ENCODE measurements at places on chromosomes 3 and 15. TPM values are rescaled to one million over a fixed set of nuclear protein-coding genes. Genes with fewer than 3 reads are reported as not detected.

DISP2 gene
- 0.82 TPM for total RNA-seq

ANP32A gene
- 227 TPM for total RNA-seq

DNA sequence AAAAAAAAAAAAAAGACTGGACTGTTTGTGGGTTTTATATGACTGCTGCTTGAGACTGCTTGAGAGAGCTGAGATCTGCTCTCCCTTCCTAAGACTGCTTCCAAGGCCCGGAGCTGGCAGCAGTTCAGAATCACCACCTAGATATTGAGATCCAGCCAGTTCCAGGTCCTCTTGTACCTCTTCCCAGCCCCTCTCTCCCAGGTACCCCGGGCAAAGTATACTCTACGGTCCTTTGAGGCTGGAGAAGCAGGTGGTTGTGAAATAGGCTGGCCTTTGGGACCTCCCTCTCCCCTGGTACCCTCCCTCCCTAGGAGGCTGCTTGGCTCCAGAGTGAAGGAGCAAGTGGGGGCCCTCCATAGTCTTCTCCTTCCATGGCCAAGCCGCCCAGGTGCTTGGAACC is 12.6 kb upstream of the BAHD1 start:
- no peak overlapping the region for H3K4me3 ChIP-seq
- DNase-seq = no peak
- no peaks in the 10 kb centered on the region for H3K36me3 ChIP-seq

DNA sequence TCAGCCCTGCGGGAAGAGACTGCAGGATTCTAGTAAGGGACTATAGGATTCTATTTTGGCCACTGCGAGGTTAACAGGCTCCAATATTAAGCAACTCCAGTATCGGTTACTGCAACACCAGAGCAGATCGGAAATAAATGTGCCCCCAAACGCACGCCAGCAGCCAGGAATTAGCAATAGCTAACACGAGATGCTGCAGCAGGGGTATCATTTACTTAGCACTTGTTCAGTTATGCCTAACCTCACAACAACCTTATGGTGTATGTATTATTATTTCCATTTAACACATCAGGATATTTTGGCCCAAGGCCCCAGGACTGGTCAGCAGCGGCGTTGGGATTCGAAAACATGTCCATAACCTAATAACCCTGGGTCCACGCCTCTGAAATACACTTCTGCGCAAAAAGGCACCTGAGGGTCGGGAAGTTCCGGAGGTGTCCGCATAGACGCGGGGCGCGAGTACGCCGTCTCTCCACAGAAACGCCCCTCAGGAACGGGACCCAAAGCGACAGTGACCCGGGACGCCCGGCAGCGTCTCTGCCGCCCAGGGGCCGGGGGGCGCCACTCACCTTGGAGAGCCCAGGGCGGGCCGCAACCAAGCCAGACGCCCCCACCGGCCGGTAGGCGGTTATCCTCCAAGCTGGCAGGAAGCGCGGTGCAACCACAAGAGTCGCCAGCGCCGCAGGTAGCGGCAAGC is 681 bp downstream of the PIK3CB start:
- no peak for DNase-seq
- H3K4me3 ChIP-seq = peak overlapping the region; percentile 81
- H3K27ac ChIP-seq = peak overlapping the region; percentile 58
- peaks cover 18% of the 10 kb centered on the region for H3K4me1 ChIP-seq

DNA sequence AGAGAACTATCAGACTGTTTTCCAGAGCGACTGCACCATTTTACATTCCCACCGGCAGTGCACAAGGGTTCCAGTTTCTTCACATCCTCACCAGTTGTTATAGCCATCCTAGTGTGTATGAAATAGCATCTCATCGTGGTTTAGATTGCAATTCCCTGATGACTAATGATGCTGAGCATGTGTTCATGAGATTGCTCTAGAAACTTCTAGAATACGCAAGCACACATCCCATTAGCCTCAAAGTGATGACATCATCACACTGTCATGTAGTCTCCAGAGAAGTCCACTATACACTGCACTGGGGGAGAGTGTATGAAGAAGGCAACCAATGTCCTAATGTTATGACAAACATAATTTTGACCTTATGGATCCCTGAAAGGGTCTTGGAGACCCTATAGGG is 30.1 kb downstream of the FBLN2 start:
- H3K4me3 ChIP-seq = no peak overlapping the region
- H3K27me3 ChIP-seq = no peaks in the 10 kb centered on the region
- no peak for DNase-seq
- no peak overlapping the region for H3K27ac ChIP-seq
- peaks cover 20% of the 10 kb centered on the region for H3K4me1 ChIP-seq
- H3K36me3 ChIP-seq = no peaks in the 10 kb centered on the region

GRCh38 chr15:20295238-20295811 is 246.3 kb downstream of the GOLGA6L6 start:
- H3K27ac ChIP-seq = no peak overlapping the region
- H3K4me3 ChIP-seq = no peak overlapping the region

DNA sequence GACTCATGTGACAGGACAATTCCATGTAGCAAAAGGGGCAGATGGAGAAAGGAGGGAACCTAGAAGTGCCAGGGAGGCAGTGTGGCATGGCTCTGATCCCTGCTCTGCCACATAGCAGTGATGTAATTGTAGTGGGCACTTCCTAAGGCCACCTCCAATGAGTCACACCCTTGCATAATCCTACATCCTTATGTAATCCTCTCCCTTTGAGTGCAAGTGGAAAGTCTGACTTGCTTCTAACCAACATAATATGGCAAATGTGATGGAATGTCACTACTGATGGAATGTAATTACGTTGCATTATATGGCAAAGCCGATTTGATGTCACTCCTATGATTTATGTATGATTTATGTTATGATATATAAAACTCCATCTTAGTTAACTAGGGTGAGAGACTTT is 72.9 kb upstream of the ATP2C1 start:
- peaks cover 16% of the 10 kb centered on the region for H3K27me3 ChIP-seq
- H3K4me3 ChIP-seq = no peak overlapping the region
- no peaks in the 10 kb centered on the region for H3K36me3 ChIP-seq
- no peaks in the 10 kb centered on the region for H3K4me1 ChIP-seq
- H3K27ac ChIP-seq = no peak overlapping the region
- no peak for DNase-seq

- DNase-seq = peak; percentile 72
- peaks cover 50% of the 10 kb centered on the region for H3K4me1 ChIP-seq
- H3K36me3 ChIP-seq = peaks cover under 1% of the 10 kb centered on the region
- H3K27ac ChIP-seq = peak overlapping the region; percentile 54
Measured at GRCh38 chr3:194395778-194396538, 3.1 kb downstream of the GP5 start.

DNA sequence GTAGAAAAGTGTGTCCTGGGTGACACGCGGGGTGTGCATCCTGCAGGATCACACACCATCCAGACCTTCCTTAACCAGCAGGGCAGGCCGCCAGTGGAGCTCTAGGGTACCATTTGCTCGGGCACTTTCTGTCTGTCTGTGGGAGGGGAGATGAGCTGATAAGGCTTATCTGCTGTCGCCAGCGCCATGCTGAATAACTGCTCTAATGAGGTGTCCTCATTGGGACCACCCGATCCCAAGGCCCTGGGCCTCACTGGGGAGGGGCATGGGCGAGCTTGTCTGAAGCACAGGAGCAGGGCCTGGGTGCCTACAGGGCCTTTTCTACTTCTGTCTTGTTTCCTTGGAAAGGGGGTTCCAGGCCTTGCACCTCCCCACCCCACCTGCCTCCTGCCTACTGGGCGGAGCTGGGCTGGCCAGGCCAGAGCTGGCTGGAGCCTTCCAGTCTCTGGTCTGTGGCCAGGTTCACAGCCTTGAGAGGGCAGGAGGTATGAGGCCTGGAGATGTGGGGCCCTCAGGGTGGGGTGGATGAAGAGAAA is 2.5 kb upstream of the GATA2 start:
- peaks cover 56% of the 10 kb centered on the region for H3K27me3 ChIP-seq
- no peak for DNase-seq
- H3K36me3 ChIP-seq = no peaks in the 10 kb centered on the region
- peaks cover 11% of the 10 kb centered on the region for H3K4me1 ChIP-seq
- no peak overlapping the region for H3K4me3 ChIP-seq

- DNase-seq = peak; percentile 89
- peak overlapping the region; percentile 80 for H3K4me3 ChIP-seq
- H3K36me3 ChIP-seq = no peaks in the 10 kb centered on the region
- peak overlapping the region; percentile 96 for H3K27ac ChIP-seq
- H3K27me3 ChIP-seq = peaks cover 5% of the 10 kb centered on the region
Measured at GRCh38 chr15:70535071-70535954, 228.0 kb downstream of the UACA start.

DNA sequence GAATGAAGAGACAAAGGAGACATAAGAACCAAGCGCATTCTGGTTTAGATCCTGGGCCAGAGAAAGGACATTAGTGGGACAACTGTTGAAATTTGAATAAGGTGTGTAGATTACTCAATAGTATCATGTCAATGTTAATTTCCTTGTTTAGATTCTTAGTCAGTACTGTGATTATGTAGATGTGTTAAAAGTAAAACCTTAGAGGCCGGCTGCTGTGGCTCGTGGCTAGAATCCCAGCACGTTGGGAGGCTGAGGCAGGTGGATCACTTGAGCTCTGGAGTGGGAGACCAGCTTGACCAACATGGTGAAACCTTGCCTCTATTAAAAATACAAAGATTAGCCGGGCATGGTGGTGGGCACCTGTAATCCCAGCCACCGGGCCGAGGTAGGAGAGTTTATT is 26.7 kb downstream of the CYP8B1 start:
- H3K4me1 ChIP-seq = peaks cover 17% of the 10 kb centered on the region
- H3K27ac ChIP-seq = no peak overlapping the region
- peaks cover 4% of the 10 kb centered on the region for H3K36me3 ChIP-seq
- no peaks in the 10 kb centered on the region for H3K27me3 ChIP-seq
- DNase-seq = no peak
- H3K4me3 ChIP-seq = no peak overlapping the region

- no peak overlapping the region for H3K27ac ChIP-seq
- H3K4me3 ChIP-seq = no peak overlapping the region
- H3K4me1 ChIP-seq = peaks cover 6% of the 10 kb centered on the region
- DNase-seq = no peak
- H3K27me3 ChIP-seq = peaks cover 25% of the 10 kb centered on the region
Measured at GRCh38 chr15:77825252-77825542, 192.5 kb upstream of the LINGO1 start.

GRCh38 chr3:14725013-14725412 is 50.1 kb downstream of the C3orf20 start:
- H3K4me1 ChIP-seq = no peaks in the 10 kb centered on the region
- no peaks in the 10 kb centered on the region for H3K27me3 ChIP-seq
- no peaks in the 10 kb centered on the region for H3K36me3 ChIP-seq
- H3K27ac ChIP-seq = no peak overlapping the region

DNA sequence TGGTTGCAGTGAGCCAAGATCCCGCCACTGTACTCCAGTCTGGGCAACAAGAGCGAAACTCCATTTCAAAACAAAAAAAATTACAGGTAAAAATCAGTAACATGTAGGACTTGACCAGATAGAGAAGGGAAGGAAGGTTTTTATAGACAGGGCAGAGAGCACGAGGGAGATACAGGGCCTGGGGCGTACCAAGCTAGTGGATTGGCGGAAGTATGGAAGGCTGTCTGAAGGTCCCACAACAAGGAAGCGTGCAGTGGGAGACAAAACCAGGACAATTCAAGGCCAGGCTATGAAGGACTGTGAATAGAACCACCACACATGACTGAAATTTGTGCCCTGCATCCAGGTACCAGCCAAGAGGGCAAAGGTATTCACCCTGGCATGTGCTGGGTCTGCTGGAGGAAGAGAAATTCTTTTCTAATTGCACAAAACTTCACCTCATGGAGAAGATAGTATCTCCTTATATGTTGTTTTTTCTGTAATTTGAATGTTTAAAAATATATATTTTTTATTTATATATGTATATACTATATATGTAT is 33.0 kb upstream of the BCL2A1 start:
- no peak overlapping the region for H3K27ac ChIP-seq
- H3K36me3 ChIP-seq = no peaks in the 10 kb centered on the region
- H3K4me3 ChIP-seq = no peak overlapping the region
- DNase-seq = no peak
- H3K27me3 ChIP-seq = peaks cover 4% of the 10 kb centered on the region

Data from activated CD8-positive, alpha-beta T cell treated with anti-CD3 and anti-CD28 coated beads, Interleukin-2, amount 10 ng/mL, durations not matched to agents 7 days and 5 days (primary cell).